Activated CD4-positive, alpha-beta T cell treated with anti-CD3 and anti-CD28 coated beads for 4 hours (primary cell): ENCODE measurements at places on chromosomes 13 and 19.

DNA sequence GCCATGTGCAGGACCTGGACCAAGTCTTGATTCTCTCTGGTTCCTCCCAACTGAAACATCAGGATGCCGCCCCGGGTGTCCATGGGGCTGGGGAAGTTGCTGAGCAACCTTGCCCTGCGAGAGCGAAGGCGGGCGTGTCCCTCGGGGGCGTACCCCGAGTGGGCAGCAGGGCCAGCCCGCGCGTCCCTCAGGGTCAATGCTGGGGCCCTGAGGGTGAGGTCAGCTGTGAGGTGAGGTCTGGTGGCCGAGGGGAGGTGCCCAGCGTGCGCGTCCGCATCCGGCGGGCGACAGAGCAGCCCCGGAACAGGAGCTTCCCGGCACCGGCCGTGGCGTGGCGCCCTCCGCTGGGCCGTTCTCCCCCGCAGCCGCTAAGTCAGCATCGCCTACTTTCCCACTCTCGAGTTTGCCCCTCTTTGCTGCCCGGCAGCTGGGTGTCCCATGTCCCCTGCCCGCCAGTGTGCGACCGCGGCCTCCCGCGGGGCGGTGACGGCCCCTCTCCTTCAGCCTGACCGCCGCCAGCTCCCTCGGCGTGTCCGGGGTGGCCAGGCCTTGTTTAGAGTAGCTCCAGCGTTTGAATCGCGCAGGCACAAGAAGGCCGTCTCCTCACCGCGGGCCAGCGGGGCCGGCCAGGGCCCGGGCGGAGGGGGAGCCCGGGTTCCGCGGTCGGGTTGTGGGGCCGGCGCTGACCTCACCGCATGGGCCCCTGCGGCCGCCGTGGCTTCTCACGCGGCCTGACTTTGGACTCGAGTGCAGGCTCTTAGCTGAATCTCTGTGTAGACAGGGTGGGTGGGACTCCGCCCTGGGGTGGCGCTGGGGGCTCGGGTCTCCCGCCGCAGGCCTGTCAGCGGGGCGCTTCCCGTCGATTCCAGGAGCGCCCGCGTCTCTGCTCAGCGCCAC is 33.0 kb downstream of the GJA3 start:
- DNase-seq: peak; percentile 12

DNA sequence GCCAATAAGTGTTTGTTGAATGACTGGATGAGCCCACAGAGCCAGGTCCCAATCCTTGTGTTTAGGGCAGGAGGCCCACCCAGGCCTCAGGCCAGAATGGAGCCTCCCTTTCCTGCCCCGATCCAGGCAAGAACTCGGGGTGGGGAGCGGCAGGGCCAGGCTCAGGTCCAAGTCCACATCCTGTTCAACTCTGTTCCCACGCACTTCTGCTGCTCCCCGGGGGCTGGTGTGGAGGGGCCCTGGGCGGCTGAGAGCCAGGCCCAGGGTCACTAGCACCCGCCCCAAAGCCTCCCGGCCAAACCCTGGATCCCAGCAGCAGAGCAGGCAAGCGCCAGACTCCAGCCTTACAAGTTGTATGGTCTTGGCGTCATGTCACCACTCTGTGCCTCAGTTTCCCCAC is 8.0 kb downstream of the ANGPTL8 start:
- DNase-seq: no peak

DNA sequence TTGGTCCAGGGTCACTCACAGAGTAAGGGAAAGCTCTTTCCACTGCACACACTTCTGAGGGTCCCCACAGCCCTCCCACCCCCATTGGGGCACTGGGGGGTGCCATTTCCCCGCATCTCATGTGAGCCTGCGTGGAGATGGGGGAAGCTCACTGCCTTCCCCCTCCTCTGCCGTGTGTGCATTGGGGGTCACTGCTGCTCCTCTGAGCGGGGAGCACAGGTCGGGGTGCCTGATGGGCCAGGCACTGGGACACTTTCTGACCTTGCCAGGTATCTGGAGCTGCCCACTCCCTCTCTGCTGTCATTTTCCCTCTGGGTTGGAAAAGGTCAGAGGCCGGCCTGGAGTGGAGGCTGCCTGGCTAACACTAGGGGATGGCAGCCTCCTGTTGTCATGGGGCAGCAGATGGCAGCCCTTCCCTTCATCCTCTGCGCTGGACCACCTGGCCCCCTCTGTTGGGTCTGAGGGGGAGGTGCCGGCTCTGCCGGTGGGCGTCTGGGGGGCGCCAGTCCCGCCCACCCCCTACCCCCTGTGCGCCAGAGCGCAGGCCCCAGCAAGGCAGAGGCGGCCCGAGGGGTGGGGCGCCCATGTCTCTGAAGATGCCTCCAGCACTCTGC is 9.1 kb downstream of the SSBP4 start:
- DNase-seq: no peak

- DNase-seq: no peak
These were observed 1255.1 kb downstream of the SLITRK1 start for GRCh38 chr13:82627183-82627582.

- DNase-seq: no peak
These were observed 176.6 kb downstream of the LMO7 start for GRCh38 chr13:75812751-75813181.

DNA sequence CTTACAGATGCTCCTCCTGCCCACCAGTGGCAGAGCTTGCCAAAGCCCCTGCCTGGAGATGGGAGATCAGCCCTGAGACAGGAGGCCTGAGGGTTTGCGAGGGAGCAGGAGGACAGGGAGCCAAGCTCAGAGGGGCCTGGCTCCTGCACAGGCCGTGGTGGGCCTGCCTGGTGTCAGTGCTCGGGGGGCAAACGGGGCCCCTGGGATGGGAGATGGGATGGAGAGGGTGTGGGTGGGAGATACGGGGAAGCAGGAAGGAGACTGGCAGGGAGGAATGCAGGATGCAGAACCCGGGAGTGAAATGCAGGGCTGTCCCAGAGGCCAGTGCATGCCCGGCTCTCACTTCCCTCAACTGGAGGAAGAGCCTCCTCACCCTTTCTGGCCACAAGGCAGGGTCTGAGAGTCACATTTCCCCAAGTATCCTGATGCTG is 19.9 kb downstream of the ELAVL1 start:
- no peak for DNase-seq

GRCh38 chr13:110633776-110634175 is 18.4 kb downstream of the NAXD start:
- DNase-seq: no peak

GRCh38 chr19:5149932-5150901 is 181.3 kb downstream of the KDM4B start:
- no peak for DNase-seq

DNA sequence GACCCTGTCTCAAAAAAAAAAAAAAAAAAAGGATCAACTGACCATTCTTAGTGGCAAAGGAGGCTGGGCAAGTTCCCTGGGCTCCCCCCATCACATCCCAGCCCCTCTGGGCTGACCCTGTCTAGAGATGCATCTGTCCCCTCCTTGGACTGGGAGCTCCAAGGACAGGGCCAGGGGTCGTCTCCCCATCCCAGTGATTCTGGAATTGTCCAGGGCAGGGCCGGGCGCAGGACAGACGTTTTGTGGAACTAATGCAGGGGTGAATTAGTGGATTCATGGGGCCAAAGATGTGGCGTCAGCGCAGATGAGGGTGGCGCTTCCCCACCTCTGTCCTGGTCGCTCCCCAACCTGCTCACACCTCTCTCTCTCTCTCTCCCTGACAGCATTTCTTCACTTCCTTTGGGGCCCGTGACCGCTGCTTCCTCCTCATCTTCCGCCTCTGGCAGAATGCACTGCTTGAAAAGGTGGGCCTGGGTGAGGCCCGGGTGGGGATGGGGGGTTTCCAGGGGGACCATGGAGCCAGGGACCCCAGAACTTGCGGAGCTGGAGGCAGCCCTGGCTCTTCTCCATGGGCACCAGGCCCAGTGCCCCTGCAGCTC is 11.1 kb downstream of the GRAMD1A start:
- DNase-seq: no peak

DNA sequence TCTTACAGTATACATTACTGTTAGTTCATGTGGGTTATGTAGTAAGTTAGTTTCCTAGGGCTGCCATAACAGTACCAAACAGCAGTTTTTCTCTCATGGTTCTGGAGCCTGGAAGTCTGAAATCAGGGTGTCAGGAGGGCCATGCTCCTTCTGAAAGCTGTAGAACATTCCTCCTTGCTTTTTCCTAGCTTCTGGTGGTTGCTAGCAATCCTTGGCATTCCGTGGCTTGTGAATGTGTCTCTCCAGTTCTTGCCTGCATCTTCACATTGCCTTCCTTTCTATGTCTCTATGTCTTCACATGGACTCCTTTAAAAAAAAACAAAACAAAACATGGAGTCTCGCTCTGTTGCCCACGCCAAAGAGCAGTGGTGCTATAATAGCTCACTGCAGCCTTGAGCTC is 95.4 kb downstream of the WDFY2 start:
- DNase-seq: no peak

- no peak for DNase-seq
These were observed 532.5 kb downstream of the DIAPH3 start for GRCh38 chr13:59631271-59631670.

DNA sequence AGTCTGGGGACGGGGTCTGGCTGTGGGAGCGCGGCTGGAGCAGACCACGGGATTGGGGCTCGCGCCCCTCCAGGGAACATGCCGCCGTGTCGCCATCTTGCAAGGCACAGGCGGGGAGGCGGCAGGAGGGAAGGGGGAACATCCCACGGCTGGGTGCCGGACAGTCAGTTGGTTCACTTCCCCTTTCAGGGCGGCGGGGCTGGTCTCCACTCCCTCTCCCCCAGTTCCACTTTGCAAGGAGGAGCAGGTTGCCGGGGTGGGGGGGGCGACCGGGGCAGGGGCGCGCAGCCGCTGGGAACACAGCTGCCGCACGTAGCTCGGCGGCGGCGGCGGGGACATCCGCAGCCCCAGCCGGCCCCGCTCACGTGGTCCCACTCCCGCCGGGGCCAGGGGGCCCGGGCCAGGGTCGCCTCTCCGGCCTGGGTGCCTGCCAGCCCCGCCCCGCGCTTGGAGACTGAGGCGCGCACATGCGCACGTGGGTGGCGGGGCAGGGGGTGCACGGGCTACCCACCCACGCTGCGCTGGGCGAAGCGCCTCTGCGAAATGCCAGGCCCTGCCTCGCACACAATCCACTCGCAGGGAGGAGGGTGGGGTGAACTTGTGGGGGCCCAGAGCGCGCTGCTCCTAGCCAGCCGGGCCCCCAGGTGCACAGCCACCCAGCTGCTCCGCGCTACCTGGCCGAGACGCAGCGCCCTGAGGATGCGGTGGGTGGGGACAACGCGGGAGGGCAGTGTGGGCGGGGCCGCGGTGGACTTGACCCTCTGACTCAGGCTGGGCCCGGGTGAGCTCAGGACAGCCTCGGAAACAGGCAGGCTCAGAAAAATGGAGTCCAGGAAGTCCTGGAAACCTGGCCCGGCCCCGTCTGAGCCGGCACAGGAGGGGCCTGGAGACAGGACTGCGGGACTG is 6.4 kb downstream of the KLF16 start:
- peak; percentile 72 for DNase-seq

DNA sequence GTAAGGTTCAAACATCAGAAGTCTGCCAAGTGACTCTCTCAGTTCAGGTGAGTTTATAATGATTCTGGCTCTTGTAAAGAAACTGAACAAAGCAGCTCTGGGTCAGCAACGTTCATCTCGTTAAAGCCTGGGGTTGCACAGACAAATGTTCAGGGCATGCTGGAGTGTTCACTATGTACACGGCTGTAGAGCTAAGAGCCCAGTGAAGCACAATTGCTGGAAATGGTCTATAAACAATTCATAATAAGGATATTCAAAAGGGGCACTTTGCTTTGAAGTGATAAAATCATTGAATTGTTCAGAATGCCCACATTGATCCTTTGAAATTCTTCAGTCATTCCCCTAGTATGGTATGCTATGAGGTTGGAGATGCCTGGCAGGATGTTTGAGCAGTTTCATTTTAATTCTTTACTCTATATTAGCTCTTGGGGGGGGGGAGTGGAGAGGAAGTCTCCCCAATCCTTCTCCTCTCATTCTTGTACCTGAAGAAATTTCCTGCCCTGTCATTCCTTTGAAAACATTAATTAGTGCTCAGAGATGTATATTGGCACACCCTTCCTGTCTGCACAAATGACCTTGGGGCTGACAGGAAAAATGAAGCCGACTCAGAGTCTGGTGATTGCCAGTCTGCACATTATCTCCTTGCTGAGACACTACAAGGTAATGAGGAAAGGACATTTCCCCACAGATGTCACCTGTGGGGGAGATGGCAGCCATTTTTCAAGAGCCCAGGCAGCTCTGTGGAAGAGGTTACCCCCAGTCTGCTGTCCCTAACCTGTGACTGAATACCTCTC is 145.5 kb downstream of the DLEU7 start:
- DNase-seq: no peak

GRCh38 chr13:20037908-20038307 is 79.4 kb downstream of the ZMYM2 start:
- DNase-seq: no peak

DNA sequence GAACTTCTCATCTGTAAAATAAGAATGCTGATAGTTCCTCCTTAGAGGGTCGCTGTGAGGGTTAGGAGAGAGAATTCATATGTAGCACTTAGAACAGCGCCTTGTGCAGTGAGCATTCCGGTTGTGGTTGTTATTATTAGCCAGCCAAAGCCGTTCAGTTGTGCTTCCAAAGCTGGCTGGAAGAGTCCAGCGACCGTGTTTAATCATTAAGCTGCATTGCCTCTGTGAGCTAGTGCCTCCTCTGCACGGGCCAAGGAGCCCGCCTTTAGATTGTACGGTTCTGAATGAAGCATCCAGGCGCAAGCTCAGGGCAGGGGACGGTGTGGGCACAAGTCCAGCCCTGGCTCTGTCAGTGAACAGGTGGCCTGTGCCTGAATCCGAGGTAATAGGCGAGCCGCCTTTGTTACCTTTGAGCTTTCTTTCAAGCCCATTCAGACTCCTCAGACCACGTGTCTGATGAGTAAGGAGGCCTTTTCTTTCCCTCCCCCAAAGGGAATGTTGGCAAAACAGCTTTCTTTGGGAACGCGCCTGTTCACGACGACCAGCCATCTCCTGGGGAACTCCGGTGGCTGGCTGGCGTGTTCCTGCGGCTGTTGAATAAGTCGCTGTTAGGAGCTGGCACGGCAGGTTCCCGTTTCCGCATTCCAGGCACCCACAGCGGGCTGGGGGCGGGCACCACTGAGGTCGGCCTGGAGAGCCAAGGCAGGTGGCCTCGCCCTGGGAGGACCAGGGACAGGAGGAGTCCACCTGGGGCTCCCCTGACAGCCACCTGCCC is 25.1 kb downstream of the SIPA1L3 start:
- DNase-seq: no peak

DNA sequence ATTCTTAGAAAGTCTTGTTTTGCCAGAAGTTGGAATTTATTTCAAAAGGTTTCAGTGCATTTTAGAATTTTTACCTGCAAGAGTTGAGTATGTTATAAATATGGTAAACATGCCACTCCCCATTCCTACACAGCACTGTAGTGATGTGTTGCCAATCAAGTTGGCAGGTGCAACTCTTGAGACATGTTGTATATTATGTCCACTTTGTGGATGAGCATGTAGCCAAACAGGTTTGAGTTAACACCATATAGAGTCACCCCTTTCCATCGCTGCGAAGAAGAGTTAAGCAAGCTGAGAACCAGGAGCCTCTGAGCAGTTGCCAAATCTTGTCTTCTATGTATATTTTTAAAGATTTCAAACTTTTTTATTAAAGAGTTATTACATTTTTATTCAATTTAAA is 359.8 kb downstream of the LMO7 start:
- no peak for DNase-seq

GRCh38 chr13:113129921-113130750 is 7.5 kb downstream of the F10 start:
- no peak for DNase-seq

- no peak for DNase-seq
These were observed 129.5 kb downstream of the ATP8A2 start for GRCh38 chr13:25501231-25501630.

GRCh38 chr19:51593138-51593890 is 22.2 kb downstream of the ZNF175 start:
- DNase-seq: no peak

GRCh38 chr13:64457976-64458375 is 2772.2 kb downstream of the PCDH9 start:
- no peak for DNase-seq

- no peak for DNase-seq
These were observed 123.1 kb downstream of the TUBA3C start for GRCh38 chr13:19058566-19058965.
